Tibial nerve (tissue), 4 donors: ENCODE measurements at places on chromosomes 2 and 18. TPM values are rescaled to one million over a fixed set of nuclear protein-coding genes. Genes with fewer than 3 reads are reported as not detected.

- H3K36me3 ChIP-seq: no peaks in the 10 kb centered on the region
- H3K4me1 ChIP-seq: peaks cover 5% of the 10 kb centered on the region
- H3K27me3 ChIP-seq: no peaks in the 10 kb centered on the region
- no peak overlapping the region for H3K27ac ChIP-seq
- DNase-seq: no peak
Observed at GRCh38 chr2:65085148-65085547, 28.9 kb downstream of the CEP68 start.

GRCh38 chr2:231482806-231483391 is 18.6 kb upstream of the NCL start:
- H3K4me1 ChIP-seq: no peaks in the 10 kb centered on the region
- peak overlapping the region; percentile 28 for H3K4me3 ChIP-seq
- H3K36me3 ChIP-seq: no peaks in the 10 kb centered on the region
- peak; percentile 49 for DNase-seq
- no peaks in the 10 kb centered on the region for H3K27me3 ChIP-seq
- H3K27ac ChIP-seq: peak overlapping the region; percentile 30

DNA sequence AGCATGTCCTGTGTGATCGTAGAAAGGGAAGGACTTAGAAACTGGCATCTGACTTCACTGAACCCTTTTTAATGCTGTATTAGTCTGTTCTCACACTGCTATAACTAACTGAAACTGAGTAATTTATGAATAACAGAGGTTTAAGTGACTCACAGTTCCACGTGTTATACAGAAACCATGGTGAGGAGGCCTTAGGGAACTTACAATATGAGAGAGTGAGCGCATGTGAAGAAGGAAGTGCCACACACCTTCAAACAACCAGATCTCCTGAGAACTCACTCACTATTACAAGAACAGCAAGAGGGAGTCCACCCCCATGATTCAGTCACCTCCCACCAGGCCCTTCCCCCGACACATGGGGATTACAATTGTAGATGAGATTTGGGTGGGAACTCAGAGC is 811.3 kb downstream of the CPS1 start:
- H3K4me3 ChIP-seq: no peak overlapping the region
- no peak for DNase-seq
- no peaks in the 10 kb centered on the region for H3K4me1 ChIP-seq
- H3K27ac ChIP-seq: no peak overlapping the region

DNA sequence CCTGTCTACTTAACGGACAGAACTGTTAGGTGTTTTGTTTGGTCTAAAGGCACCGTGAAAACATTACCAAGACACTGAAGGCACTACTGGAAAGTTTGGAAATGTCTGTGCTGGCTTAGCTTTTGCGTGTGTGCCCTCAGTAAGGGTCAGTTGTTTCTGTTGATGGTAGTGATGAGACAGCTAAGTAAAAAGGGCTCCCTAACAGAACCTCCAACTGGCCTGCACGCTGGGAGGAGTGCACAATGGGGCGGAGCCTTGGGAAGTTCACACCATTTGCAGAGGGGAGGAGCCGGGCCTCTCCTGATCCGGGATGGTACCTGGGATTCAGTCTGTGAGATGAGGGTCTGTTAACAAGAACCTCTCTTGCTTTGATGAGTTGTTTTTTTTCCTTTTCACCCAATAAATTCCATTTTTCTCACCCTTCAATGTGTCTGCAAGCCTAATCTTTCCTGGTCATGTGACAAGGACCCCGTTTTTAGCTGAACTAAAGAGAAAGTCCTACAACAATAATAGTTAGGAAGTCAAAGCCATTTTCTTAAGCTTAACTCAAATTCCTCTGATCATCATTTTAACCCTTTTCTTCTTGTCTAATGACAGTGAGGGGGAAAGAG is 368.7 kb downstream of the PARD3B start:
- H3K27me3 ChIP-seq: no peaks in the 10 kb centered on the region
- no peaks in the 10 kb centered on the region for H3K4me1 ChIP-seq
- H3K4me3 ChIP-seq: no peak overlapping the region
- no peaks in the 10 kb centered on the region for H3K36me3 ChIP-seq
- no peak for DNase-seq

- no peaks in the 10 kb centered on the region for H3K27me3 ChIP-seq
- peaks cover 13% of the 10 kb centered on the region for H3K4me1 ChIP-seq
- H3K36me3 ChIP-seq: no peaks in the 10 kb centered on the region
- peak overlapping the region; percentile 2 for H3K27ac ChIP-seq
Observed at GRCh38 chr2:29073933-29074332, 390 bp downstream of the PCARE start.

DNA sequence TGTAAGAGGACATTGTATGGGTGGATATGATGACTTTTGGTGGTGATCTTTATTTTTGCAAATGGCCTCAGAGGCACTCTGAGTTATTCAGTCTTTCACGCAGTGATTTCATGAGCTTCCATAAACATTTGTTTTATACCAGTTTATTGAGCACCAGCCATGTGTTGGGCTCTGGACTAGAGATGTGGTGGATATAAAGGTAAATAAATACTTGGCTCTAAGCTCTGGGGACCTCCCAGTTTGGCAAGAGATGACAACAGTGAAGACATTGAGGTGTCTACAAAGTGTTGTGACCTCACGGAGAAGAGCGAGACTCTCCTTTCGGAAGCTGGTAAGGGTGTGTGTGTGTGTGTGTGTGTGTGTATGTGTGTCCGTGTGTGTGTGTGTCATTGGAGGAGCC is 146.4 kb downstream of the TANC1 start:
- DNase-seq: no peak
- H3K4me3 ChIP-seq: no peak overlapping the region
- no peaks in the 10 kb centered on the region for H3K27me3 ChIP-seq
- H3K27ac ChIP-seq: no peak overlapping the region

GRCh38 chr2:26471766-26472706 is 5.9 kb downstream of the OTOF start:
- H3K27me3 ChIP-seq: no peaks in the 10 kb centered on the region
- no peak overlapping the region for H3K4me3 ChIP-seq
- H3K4me1 ChIP-seq: no peaks in the 10 kb centered on the region

DNA sequence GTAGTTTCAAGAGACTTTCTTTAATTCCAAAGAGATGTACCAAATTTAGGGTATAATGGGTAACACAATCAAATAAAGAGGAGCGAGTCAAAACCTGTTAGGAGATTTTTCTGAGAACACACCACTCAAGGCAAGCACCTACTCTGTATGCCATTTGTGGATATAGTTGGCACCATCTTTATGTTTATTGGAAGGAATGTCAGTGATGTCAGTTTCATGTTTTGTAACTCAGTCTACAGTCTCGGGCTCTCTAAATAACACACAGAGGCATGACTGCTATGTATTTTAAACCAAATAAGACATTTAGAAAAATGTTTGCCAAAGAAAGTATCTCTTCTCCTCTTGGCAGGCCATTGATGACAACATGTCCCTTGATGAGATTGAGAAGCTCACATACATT is 59.7 kb downstream of the CPS1 start:
- no peaks in the 10 kb centered on the region for H3K4me1 ChIP-seq
- no peaks in the 10 kb centered on the region for H3K36me3 ChIP-seq
- DNase-seq: no peak
- no peaks in the 10 kb centered on the region for H3K27me3 ChIP-seq

HES6 gene
- 18.6 TPM for total RNA-seq

GRCh38 chr2:202040079-202040844 is 6.6 kb downstream of the FZD7 start:
- H3K27ac ChIP-seq: no peak overlapping the region
- DNase-seq: no peak
- no peak overlapping the region for H3K4me3 ChIP-seq
- H3K36me3 ChIP-seq: no peaks in the 10 kb centered on the region
- H3K27me3 ChIP-seq: no peaks in the 10 kb centered on the region

- H3K27me3 ChIP-seq: peaks cover 3% of the 10 kb centered on the region
- DNase-seq: no peak
- H3K4me1 ChIP-seq: no peaks in the 10 kb centered on the region
- no peak overlapping the region for H3K4me3 ChIP-seq
Observed at GRCh38 chr2:239024226-239024625, 176.3 kb downstream of the TWIST2 start.

DNA sequence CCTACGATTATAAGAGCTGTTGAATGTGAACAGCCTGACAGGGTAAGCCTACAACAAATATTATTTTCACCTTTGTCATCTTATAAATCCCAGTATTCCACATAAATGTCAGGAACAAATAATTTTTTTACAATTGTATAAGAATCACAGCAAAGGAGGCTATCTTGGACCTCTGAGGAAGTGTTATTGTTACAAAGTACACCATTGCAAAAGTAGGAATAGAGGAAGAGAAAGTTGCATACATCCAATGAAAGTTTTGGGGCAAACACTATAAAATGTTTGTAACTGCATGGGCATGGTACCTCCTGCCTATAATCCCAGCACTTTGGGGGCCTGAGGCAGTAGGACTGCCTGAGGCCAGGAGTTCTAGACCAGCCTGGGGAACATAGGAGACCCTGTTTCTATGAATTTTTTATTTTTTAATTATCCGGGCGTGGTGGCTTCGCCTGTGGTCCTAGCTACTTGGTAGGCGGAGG is 715 bp upstream of the MEMO1 start:
- peaks cover 38% of the 10 kb centered on the region for H3K4me1 ChIP-seq
- H3K4me3 ChIP-seq: peak overlapping the region; percentile 59
- H3K27ac ChIP-seq: peak overlapping the region; percentile 94

DNA sequence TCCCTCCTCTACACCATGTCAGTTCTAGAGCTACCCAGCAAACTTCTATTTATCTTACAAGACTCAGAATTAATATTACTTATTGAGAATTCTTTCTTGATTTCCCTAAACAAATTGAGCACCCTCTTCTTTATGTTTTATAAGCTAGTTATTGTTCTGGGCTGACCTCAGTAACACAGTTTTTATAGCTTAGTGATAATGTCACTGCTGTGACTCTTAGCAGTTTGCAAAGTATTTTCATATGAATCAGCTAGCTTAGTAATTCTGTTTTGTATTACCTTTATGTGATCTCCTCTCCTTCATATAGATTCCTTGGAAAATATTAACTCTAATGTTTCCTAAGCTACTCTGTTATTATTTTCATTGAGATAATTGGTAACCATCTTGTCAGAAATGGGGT is 114.9 kb downstream of the PMS1 start:
- no peaks in the 10 kb centered on the region for H3K36me3 ChIP-seq
- H3K4me1 ChIP-seq: no peaks in the 10 kb centered on the region
- no peak for DNase-seq
- no peak overlapping the region for H3K27ac ChIP-seq
- H3K27me3 ChIP-seq: no peaks in the 10 kb centered on the region

GRCh38 chr2:61712060-61712459 is 141.8 kb downstream of the FAM161A start:
- H3K27ac ChIP-seq: no peak overlapping the region
- H3K27me3 ChIP-seq: no peaks in the 10 kb centered on the region
- H3K36me3 ChIP-seq: no peaks in the 10 kb centered on the region
- no peaks in the 10 kb centered on the region for H3K4me1 ChIP-seq
- no peak overlapping the region for H3K4me3 ChIP-seq
- no peak for DNase-seq

GRCh38 chr2:12262681-12263436 is 453.9 kb upstream of the TRIB2 start:
- no peak overlapping the region for H3K4me3 ChIP-seq
- H3K27ac ChIP-seq: no peak overlapping the region
- no peaks in the 10 kb centered on the region for H3K36me3 ChIP-seq
- no peak for DNase-seq

DNA sequence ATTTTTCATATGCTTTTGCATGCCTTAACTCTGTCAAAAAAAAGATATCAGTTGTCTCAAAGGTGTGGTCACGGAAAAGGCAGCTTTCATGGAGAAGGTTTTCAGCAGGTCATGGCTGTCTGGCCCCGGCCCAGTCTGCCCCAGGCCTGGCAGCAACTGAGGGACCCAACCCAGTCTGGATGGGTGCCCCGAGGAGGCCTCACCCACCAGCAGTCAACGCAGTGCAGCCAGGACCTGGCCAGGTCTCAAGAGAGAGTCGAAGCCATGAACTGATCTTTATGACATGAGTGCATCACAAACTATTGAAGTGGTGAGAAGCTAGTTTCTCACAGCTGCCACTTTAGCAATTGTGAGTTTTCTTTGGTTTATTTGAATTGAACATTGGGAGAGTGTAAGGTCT is 7.9 kb downstream of the TUBB6 start:
- H3K4me3 ChIP-seq: no peak overlapping the region
- no peak for DNase-seq
- no peaks in the 10 kb centered on the region for H3K27me3 ChIP-seq
- no peaks in the 10 kb centered on the region for H3K4me1 ChIP-seq

- H3K27me3 ChIP-seq: no peaks in the 10 kb centered on the region
- H3K4me1 ChIP-seq: no peaks in the 10 kb centered on the region
- no peak overlapping the region for H3K4me3 ChIP-seq
- DNase-seq: no peak
- no peak overlapping the region for H3K27ac ChIP-seq
- no peaks in the 10 kb centered on the region for H3K36me3 ChIP-seq
Observed at GRCh38 chr18:6559296-6559695, 144.6 kb upstream of the L3MBTL4 start.

DNA sequence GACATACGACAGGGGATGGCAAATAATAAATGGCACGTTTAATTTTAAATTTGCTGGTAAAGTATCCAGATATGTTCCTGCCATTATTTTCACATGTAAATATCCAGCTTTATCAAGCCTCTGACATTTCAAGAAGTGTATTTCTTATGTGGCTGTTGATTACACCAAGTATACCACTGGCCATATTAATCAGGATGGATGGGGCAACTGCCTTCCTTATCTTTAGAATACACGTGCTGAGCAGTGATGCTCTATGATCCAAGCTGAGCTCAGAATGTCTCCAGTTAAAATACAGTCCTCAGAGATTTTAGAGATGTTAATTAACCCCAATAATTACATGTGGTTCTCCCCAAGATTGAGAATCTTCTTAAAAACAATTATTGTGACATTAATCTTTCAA is 38.3 kb upstream of the RAPGEF4 start:
- H3K36me3 ChIP-seq: no peaks in the 10 kb centered on the region
- DNase-seq: no peak
- no peak overlapping the region for H3K27ac ChIP-seq
- no peaks in the 10 kb centered on the region for H3K27me3 ChIP-seq
- no peak overlapping the region for H3K4me3 ChIP-seq

- H3K27me3 ChIP-seq: no peaks in the 10 kb centered on the region
- peaks cover 11% of the 10 kb centered on the region for H3K4me1 ChIP-seq
Observed at GRCh38 chr18:36297417-36298125, at the start of gene FHOD3. TSS of gene FHOD3 (plus strand) at chr18:36297713. CDS start at chr18:36297836, 123 bp downstream.
